ENCODE measurements at places on chromosomes 1 and 21.

GRCh38 chr21:25568246-25568645 lies 39.0 kb downstream of the MRPL39 start:
- no peak for DNase-seq

- no peak for DNase-seq
These were observed 16.1 kb upstream of the SLAMF6 start for GRCh38 chr1:160538985-160539651.

DNA sequence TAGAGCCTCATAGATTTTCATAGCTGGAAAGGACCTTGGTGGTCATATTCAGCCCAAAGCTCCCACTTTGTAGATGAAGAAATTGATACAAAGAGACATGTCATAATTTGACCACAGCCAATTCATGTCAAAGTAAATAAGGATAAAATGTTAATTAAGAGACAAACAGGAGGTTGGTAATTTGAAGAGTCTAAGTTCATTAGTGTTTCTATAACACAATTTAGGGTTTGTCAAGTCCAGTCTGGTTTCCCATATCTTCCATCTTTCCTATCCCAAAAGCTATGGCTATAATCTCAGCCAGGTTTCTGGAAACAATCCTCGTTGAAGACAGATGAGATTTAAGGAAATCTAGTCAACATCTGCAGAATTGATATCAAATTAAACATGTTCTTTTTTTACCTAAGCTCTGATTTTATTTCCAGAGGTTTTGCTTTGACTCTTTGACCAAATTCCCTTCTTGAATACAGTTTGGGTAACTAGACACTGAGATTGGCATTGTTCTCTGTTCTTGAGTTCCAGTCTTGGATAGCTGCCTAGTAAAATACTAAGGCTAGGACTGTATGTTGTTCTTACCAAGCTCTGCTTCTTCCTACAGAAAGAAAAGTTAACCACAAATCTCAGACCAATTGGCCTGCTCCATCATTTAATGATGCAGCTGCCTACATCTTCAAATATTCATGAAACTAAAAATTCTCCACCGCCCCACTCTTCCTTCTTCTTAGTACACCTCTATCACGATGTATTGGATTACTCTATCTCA lies 62.0 kb downstream of the SLC44A5 start:
- DNase-seq = no peak

GRCh38 chr1:182149411-182149965 lies 88.0 kb upstream of the ZNF648 start:
- no peak for DNase-seq
